NCI-H146 (cell line): ENCODE measurements at places on chromosomes 12 and 14.
A peak's percentile ranks its signal among the peaks of the same experiment; 100 is the strongest.

DNA sequence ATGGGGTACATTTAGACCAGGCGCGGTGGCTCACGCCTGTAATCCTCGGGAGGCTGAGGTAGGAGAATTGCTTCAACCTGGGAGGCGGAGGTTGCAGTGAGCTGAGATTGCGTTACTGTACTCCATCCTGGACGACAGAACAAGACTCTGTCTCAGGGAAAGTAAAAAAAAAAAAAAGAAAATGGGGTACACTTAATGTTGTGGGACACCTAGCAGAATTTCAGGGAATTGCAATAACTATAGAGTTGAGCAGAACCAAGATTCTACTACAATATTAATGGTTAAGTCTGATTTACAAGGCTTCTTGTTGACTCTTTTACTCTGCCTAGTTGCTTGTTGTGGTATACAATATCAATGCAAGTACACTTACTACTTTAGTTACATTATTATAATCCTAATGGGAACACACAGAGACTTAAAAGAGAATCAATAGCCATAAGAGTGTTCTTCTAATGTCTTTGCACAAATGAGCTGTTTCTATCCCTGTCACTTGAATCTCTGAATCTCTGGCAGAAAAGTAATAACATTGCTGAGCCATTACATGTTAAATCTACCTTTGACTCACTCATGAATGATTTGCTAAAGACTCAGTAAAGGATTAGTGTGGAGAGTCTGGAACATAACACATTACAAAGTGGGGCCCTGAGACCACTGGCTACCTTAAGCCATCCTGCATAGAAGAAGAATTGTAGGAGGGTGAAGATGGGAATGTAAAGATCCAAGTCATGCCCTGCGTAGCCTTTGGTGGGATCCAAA is 22.7 kb downstream of the BEST3 start:
- no peak for DNase-seq

DNA sequence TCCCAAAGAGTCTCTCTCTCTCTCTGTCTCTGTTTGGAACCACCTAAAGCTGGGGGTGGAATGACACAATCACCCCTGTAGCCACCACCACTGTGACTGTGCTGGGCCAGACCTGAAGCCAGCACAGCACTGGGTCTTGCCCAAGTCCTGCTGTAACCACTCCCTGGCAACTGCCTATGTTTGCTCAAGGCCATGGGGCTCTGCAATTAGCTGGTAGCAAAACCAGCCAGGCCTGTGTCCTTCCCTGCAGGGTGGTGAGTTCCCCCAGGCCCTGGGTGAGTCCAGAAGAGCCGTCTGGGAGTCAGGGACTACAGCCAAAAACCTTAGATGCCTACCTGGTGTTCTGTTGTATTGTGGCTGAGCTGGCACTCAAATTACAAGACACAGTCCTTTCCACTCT is 50.8 kb downstream of the DGLUCY start:
- DNase-seq, result peak; percentile 47

GRCh38 chr14:73457041-73457923 is 1.1 kb downstream of the NUMB start:
- peak; percentile 11 for DNase-seq

DNA sequence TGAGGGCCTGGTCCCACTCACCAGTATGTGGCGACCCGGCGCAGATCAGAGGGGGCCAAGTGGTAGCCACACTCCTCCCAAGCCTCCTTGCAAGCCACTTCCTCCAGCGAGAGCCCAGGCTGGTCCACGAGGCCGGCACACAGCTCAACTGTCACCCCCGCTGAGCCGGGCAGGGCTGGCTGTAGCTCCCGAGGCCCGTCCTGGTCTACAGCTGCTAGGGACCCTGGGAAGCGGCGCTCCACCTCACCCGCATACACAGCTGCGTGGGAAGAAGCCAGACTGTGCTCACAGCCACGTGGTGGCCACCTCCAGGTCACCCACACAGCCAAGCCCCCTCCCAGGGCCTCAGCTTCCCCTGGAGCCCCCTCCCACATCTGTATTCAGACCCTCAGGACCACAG is 4.6 kb downstream of the NUDT14 start:
- no peak for DNase-seq

GRCh38 chr12:47221256-47222023 is 141.7 kb upstream of the AMIGO2 start:
- DNase-seq, result peak; percentile 14

DNA sequence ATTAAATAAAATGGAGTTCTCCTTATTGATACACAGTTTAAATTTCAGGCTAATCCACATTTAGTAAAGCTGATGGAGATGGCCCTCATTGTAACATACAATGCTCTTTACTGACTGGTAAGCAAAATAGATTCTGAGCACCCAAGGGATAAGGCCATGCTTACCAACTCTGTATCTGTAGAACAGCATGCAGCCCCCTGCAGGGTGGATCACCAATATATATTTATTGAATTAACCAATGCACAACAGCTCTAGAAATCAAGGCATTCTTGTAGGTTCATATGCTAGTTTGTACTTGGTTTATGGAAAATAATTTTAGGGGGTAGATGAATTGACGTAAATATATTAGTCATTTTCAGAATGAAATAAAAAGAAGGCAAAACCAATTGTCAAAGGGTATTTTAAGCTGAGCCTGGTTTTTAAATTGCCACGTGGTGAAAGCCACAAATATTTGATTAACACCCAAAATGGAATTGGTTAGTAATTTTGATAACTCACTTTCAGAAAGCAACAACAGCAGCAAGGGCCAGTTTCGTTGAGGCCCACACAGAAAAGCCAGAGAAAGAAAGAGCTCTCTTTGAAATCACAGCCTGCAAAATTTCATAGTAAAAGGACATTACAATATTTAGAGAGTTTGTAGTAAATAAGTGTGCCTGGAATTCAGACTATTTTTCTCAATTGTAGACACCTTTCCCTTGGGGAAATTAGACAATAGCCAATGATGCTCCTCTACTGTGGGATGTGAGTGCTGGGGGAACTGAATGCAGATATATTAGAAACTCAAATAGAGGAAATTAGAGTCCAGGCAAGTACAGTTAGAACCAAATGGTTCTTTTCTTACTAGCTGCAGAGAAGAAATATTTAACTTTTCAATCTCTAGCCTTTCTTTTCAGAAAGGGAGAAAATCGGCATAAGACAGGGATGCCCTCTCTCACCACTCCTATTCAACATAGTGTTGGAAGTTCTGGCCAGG is 216.2 kb upstream of the ABCD2 start:
- DNase-seq, result no peak

DNA sequence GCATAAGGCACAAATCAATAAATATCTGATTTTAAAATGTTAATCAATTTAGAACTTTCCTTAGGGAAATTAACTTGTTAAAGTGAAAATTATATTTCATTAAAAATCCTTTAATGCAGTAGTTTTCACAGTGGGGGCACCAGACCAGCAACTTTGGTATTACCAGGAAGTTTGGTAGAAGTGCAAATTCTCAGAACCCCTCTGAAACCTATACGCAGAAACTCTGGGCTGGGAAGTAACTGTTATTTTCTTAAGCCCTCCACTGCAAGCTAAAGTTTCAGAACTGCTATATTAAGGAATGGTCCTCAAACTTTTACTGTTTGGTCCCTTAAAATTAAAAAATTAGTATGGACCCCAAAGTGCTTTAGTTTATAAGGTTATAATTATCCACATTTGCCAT is 35.7 kb downstream of the GNPTAB start:
- no peak for DNase-seq

DNA sequence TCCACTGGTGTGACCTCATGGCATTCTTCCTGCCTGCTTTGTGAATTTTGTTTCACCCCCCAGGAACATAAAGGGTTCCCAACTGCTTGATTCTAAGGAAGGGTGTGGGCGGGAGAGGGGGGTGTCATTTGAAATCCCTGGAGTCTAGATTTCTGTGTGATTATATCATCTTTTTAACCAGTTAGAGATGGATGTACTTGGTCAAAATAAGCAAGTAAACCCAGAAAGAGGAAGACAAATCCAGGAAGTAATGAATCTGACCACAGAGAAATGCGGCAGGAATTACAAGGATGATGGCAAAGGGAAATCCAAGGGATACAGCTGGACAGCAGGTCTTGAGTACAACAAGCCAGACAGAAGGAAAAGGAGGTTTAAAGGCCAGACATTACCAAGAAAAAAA is 38.9 kb downstream of the DMAC2L start:
- no peak for DNase-seq

DNA sequence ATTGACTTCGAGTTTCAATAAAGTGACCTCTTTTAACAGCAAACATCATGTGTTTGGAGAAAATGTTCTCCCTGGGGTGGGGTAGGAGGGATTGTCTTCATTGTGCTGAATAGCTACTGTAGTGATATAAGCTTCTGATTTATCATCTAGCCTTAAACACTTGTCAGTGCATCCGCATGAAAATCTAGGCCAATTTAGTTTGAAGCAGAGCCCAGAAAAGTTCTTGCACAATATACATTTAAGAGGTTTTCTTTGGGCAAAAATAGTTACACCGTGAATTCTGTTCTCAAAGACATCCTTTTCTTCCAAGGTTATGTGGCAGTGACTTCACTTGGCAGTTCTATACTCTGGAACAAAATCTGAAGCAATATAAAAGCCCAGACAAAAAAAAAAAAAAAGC is 136.0 kb upstream of the IFNG-AS1 start:
- DNase-seq, result no peak

DNA sequence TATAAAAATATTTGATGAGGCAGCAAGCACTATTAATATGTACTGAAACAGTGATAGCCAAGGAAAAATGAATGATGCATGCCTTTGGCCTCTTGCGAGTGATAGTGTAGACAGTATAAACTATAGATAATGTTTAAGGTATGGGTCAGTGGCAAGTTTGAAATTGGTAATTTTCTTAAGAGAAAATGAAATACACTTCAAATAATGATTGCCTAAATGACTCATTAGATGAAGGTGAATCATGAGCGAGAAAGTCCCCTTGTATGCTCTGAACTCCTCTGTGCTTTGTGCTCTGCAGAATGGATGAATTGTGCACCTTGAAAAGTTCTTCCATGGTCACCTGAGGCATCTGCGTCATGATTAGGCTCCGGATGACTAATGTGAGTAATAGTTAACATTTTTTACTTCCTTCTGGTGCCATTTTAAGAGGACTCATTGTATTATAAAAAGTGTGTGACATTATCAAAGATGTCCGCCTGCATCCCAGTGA is 84.9 kb upstream of the RTL1 start:
- DNase-seq, result no peak

DNA sequence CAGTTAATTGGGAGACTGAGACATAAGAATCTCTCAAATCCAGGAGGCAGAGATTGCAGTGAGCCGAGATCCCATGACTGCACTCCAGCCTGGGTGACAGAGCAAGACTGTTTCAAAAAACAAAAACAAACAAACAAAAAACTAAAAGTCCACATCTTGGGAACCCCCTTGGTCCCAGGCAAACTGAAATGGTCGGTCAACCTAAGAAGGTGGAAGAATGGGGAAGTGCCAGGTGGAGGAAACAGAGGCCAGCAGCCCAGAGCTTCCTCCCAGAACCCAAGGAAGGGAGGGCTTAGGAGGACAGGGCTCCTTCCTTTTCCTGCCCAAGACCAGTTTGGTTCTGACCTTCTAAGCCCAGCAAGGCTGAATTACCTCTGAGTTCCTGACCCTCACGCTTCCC is 121.0 kb upstream of the FUT8 start:
- DNase-seq, result no peak

GRCh38 chr14:79871136-79871535 is 340.2 kb downstream of the DIO2 start:
- no peak for DNase-seq
